ENCODE measurements at places on chromosomes 5 and 9.

DNA sequence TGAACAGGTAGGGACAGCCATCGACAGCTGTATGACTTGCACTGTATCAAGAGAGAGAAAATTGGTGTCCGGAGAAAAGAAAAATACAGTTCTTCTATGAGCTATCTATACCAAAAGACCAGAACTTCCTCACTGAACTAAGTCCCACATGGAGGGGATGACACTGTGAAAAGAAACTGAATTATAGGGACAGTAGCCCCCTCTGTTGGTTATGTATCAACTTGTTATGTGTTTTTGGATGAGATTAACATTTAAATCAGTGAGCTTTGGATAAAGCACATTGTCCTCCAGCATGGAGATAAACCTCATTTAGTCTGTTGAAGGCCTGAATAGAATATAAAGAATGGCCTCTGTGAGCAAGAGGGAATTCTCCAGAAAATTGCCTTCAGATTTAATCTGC, 176.6 kb upstream of the SH3GL2 start:
- peak; percentile 77 for DNase-seq

DNA sequence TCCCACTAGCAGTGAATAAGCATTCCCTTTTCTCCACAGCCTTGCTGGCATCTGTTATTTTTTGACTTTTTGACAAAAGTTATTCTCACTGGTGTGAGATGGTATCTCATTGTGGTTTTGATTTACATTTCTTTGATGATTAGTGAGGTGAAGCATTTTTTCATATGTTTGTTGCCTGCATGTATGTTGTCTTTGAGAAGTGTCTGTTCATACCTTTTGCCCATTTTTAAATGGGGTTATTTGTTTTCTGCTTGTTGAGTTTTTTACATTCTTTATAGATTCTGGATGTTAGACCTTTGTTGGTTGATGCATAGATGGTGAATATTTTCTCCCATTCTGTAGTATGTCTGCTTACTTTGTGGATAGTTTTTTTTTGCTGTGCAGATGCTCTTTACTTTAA, 171.7 kb downstream of the SREK1 start:
- DNase-seq: no peak

- DNase-seq: no peak
Observed at GRCh38 chr5:50564079-50564478, 102.4 kb upstream of the PARP8 start.

- DNase-seq: peak; percentile 37
Observed at GRCh38 chr9:123326662-123327093, 29.3 kb upstream of the CRB2 start.

- DNase-seq: no peak
Observed at GRCh38 chr5:21689587-21689986, 1163.6 kb downstream of the CDH12 start.

GRCh38 chr9:130768265-130768664, 66.8 kb upstream of the ABL1 start:
- DNase-seq: peak; percentile 64

- DNase-seq: no peak
Observed at GRCh38 chr5:59268756-59269415, 624.6 kb downstream of the PDE4D start.

GRCh38 chr5:151461312-151461711, 13.9 kb downstream of the SLC36A1 start:
- DNase-seq: no peak

DNA sequence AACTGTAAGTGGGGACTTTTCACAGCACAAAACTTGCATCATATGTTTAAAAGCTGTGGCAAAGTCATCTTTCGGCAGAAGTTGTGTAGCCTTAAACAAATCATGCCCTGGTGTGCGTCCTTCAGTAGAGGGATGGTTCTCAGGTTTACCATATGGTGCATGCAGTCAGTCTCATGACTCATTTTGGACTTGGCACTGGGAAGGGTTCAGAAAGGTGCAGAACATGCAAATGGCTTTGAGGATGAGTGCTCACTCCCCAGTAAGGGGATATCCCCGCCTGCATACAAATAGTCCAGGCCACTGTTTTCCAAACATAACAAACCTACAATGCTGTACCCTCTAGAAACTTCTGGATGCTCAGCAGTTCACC, 260.3 kb downstream of the NDUFS4 start:
- no peak for DNase-seq

GRCh38 chr5:62375627-62376026, 28.1 kb downstream of the DIMT1 start:
- no peak for DNase-seq

- DNase-seq: no peak
Observed at GRCh38 chr5:113017881-113018635, 41.5 kb downstream of the DCP2 start.
